ENCODE measurements at places on chromosomes 1 and 21.

- DNase-seq = no peak
Measured at GRCh38 chr1:240338837-240339236, 247.2 kb downstream of the FMN2 start.

DNA sequence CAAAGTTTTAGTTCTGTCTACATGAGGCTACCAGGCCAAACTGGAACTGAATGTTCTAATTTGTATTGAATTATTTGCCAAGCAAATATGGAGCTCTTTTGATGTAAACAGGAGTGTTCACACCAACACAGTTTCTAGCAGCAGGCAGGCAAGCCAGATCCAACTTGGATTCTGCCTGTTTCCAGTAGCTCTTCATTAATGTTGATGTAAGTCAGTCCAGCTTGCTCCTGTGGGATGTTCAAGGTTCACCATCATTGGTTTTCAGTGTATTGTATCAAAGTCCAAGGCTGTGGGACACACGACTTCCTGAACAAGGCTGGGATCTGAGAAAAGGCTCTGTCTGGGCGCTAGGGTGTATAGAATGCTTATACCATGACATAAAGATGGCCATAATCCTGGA lies 68.1 kb downstream of the PAPPA2 start:
- no peak for DNase-seq

DNA sequence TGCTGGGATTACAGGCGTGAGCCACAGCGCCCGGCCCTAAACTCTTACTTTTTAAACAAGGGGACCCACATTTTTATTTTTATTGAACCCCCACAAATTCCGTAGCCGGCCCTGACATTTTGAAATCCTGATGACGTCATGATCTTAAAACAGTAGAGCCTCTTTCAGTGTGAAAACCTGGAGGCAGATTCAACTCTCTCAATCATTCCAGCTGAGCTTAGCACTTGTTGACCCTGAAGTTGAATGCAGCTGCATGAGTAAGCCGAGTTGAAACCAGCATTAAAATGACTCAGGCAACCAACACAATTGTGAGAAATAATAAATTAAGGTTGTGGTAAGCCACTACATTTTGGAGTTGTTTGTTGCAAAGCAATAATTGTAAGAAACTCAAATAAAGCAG lies 93.9 kb upstream of the ADGRL4 start:
- DNase-seq = no peak

GRCh38 chr1:4796161-4797015 lies 142.0 kb downstream of the AJAP1 start:
- DNase-seq = no peak

DNA sequence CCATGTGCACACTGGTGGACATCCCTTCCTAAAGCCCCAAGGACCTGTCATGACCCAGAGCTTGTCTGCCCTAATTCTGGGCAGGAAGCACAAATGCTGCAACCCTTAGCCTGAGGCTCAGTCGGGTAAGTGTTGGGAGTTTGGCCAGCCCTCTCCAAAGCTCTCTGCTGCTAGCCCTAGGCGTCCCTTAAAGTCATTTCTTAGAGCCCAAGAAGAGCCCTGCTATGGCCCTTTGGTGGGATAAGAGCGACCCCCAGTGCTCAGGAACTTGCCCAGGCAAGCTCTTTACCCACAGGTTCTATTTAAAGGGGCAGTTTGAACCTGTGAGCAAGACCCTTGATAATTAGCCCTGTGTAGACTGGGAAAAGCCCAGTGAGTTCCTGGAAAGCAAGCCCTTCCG lies 356.8 kb downstream of the RRAGC start:
- DNase-seq = no peak

DNA sequence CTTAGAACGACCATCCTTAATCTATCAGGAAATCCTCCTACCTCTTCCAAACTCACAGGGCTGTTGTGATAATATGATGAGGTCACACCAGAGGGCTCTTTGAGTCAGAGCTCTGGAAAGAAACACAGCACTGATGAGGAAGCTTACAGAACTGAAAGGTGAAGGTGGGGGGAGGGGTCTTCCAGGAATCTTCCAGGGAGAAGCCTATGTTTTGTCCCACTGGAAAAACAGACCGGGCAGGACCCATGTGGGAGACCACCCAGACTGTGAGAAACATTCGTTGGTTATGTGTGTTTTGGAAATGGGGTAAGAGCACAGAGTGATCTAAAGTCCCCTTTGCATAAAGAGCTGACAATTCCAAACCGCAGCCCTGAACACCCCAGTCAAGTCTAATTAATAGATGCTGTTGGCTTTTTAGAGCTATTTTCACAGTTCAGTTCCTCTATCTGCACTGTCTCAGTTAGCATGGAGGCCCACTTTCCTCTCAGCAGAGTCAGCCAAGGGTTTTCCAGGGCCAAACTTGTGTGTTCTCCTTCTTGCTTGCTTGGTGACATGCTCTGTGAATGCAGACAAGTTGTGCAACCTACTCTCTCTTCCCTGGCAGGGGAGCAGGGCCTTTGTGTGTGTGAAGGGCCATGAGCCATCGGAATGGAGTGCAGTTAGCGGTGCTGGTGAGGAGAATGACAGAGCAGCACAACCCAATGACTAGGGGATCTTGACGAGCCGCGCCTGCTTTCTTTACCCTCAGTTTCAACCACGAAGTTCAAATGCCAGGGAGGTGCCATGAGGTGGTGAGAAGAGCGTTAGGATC lies 12.3 kb downstream of the PHLDA3 start:
- DNase-seq = no peak

GRCh38 chr1:225253784-225254183 lies 174.1 kb downstream of the LBR start:
- DNase-seq = no peak

GRCh38 chr1:39969048-39969447 lies 14.1 kb downstream of the MFSD2A start:
- no peak for DNase-seq

- DNase-seq = no peak
Measured at GRCh38 chr21:43348170-43348766, 78.7 kb downstream of the SIK1 start.

- DNase-seq = no peak
Measured at GRCh38 chr1:53111073-53111556, 31.3 kb downstream of the SLC1A7 start.

GRCh38 chr1:216464489-216464888 lies 41.2 kb upstream of the USH2A start:
- no peak for DNase-seq
